Dermis microvascular lymphatic vessel endothelial cell (primary cell): ENCODE measurements at places on chromosomes 2 and 18.
A peak's percentile ranks its signal among the peaks of the same experiment; 100 is the strongest.

- DNase-seq: no peak
These were observed 22.7 kb upstream of the LPIN2 start for GRCh38 chr18:3035635-3036034.

DNA sequence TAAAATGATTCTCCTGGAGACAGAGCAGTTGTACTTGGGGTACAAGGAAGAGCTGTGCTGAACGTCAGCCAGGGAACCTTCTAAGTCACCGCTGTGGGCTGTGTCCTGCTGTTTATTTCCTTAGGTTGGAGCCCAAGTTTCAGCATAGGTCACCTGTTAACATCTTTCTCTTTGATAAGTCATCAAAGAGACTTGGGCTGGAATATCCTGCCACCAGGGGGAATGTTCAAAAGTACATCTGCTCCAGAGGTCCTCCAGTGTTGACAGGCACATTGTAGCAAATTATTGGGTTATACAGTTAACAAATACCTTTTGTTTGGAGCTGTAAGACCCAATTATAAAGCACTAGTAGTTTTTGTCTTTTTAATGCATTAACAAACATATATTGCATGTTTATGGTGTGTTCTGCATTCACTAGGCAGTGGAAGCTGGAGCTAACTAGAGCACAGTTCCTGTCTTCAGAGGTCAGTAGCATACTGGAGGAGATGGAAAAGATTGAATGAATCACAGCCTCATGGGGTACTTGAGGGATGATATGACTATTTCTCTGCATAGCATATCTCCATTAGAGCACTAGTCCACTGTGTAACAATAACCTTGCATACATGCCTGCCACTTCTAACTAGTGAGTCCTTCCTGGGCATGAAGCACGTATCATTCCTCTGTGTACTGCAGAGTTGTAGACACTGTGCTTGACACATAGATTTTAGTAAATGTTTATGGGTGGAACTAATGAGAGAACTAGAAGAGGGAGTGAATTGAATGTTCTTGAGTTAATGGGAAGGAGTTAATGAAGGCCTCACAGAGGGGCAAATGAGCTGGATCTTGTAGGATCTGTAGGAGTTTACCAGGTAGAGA is 182.1 kb downstream of the AGAP1 start:
- no peak for DNase-seq

GRCh38 chr2:105853354-105854088 is 108.8 kb downstream of the NCK2 start:
- no peak for DNase-seq

GRCh38 chr2:9385841-9386240 is 37.5 kb downstream of the ITGB1BP1 start:
- DNase-seq: no peak

DNA sequence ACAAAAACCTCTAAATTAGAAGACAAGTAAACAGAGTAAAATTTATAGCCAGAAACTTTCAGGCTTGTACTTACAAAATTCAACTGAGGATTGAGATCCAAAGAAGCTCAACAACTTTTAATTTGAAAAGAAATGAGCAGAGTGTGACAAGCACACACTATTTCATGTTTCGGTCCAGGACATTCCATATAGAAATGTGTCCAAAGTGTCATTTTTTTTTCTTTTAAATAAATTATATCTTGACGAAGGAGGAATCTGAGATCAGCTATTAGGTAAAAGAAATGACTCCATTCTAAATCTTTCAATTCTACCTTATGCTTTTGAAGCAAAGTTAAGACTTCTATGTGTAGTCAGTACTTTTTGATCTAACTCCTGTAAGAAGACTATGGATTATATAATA is 4.6 kb downstream of the FN1 start:
- no peak for DNase-seq

- DNase-seq: no peak
These were observed 26.3 kb downstream of the CAB39 start for GRCh38 chr2:230738924-230739323.

GRCh38 chr2:43714164-43714563 is 37.9 kb upstream of the C1GALT1C1L start:
- no peak for DNase-seq

GRCh38 chr2:15756011-15756550 is 164.4 kb downstream of the DDX1 start:
- DNase-seq: no peak

DNA sequence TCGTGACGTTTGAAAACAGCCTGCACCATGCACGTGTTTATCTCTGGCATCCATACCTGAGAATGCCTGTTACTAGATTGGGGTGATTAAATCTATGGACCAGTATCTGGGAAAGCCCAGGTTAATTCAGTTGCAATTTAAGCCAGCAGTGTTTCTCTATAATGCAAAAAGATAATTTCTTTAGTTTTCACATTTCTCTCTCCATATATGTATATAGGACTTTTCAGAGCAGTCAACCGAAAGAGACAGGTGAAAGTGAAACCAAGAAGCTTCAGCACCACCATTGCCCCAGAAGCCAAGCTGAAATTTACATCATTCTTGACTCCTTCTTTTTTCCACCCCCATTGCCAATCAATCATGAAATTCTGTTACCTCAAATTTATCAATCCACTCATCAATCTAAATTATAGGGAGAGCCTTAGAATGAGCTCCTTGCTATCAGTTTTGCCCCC is 2.7 kb upstream of the LRP2 start:
- no peak for DNase-seq

DNA sequence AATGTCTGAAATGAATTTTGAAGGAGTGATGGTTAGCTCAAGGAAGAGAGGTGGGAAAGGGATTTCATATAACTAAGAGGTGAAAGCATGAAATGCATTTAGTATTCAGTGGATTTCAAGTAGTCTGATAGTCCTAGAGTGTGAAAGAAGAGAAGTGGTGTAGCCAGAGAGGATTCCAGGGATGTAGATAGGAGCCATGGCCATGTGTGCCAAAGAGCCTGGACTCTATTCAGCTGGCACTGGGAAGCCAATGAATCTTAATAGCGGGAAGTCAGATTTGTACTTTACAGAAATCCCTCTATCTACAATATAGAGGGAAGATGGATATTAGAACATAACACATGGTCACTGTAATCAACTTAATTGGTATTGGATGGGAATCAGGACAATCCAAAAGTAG is 8.3 kb upstream of the BOLL start:
- DNase-seq: no peak

GRCh38 chr18:63970809-63971205 is 926 bp downstream of the SERPINB8 start:
- DNase-seq: no peak

DNA sequence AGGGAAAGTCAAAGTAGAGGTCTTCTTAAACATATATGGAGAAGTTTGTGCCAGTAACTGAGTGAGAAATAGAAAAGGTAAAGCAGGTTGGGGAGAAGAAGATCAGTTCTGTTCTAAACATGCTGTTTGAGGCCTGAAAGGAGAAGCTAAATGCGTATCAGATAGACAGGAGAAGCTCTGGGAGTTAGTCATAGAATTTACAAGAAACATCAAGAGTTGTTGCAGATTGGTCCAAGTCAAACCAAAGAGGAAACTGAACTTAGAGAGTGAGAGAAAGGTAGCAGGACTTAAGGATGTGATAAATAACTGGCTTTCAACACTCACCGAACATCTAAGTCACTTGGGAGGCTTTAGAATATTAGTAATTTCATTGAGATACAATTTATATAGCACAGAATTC is 29.2 kb upstream of the CERS6 start:
- DNase-seq: no peak

DNA sequence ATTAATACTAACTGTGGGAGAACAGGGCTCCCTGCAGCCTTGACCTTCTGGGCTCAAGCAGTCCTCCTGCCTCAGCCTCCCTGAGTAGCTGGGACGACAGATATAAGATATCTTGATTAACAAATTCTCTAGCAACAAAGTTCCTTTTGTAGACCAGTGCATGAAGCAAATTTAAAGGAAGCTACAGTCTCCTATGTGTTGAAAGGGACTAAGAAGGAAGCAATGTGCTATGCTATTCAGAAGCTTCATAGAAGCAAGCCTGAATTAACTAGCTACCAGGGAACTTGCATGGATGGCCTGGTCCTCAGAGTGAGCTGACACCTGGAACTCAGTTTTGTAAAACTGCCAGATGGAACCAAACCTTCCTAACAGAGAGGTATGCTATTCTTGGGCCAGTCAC is 33.2 kb downstream of the RAPH1 start:
- DNase-seq: no peak

DNA sequence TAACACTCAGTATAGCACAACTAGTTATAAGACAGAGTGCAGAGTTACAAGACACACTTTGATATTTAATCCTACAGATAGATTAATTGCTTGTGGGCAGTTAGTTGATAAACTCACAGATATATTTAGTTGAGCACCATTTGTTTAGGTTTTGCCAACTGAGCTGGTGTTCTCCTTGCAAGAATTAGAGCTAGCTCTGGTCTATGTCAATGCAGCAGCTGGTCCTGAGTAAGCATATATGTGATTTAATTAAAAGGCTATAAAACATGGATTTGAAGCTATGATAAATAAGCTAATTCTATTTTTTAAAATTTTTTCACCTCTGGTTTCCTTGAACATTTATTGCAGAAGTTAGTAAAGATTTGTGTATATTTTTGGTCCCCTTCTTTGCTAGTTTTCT is 35.6 kb downstream of the GPD2 start:
- no peak for DNase-seq

DNA sequence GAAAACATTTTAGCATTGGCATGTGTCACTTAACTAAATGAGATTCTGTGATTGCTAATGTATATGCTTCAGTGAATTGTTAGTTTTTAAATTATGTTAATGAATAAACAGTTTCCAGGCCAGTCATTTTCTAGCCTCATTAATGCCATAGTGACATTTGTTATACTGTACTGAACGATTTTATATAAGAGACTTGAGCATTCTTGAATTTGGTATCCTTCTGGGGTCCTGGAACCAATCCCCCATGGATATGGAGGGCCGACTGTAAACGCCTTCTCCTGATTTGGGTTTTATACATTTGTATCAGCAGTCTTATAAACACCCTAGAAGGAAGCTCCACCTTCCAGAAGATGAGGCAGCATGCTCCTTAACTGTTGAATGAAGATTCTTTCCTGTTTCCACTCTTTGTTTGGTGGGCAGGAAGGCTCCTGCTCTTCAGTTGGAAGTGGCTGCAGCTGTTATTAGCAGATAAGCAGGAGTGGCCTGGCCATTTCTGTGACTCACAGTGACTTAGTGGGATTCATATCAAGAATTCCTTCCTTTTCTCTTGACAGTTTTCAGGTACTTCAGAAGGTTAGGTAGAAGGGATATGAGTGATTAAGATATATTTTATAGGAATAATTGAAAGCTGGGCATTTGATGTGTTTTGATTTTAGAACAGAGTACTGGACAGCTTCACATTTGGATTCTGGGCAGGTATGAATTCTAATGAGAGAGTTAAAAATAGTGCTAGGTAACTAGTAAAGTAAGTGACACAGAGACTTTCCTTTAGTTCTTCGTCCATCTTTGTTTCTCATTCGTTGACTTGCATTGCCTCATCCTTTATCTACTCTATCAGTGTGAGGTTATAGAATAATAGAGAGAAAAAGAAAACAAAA is 124.9 kb downstream of the PLCL1 start:
- DNase-seq: peak; percentile 2

- DNase-seq: no peak
These were observed 8.0 kb downstream of the CHST10 start for GRCh38 chr2:100409461-100409860.

DNA sequence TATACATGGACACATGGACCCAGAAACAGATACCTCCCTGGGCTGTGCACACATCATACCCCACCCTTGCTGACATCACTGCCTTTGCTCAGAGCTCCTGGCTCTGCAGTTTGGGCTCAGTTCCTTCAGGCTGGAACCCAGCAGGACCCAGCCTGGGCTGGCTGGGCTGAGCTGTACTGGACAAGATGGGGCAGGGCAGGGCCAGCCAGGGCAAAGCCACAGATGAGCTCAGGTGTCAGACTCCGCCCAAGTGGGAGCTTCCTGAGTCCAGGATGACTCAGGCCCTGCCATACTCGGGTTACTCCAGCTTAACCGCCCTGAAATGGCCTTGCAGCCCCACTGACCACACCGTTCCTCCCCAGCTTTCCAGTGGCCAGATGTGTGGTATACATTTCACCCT is 284.9 kb downstream of the OSR1 start:
- no peak for DNase-seq

GRCh38 chr2:155145758-155146229 is 447.3 kb downstream of the KCNJ3 start:
- DNase-seq: no peak

GRCh38 chr18:24791751-24792545 is 331.5 kb downstream of the HRH4 start:
- no peak for DNase-seq

GRCh38 chr2:121304941-121305340 is 19.9 kb upstream of the TFCP2L1 start:
- DNase-seq: no peak

DNA sequence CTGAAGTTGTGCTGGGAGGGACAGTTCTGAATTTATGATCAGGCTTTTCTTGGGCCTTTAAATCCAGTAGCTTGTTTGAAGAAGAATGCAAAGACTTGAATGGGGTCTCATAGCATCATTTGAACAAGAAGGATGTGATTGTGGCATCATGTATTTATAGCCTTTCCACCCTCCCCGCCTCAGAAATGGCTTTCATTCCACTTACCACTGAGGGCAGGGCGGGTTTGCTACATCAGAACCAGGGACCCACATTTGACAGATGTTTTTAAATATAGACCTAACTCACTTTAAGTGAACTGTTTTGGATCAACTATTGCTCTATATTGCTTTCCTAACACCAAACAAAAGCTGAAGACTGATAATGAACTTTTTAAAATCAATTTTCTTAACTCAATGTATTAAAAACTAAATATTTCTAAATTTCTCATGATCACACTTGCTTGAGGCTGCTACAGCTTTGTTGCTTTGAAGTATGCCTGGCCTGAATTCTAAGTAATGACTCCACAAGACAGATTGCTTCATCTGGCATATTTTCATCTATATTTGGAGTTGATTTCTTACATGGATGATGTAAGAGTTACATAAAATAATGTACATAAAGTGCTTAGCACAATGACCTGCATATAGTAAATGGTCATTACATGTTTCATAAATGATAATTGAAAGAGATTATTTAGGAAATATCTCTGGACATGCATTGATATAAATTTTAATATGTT is 1552.9 kb upstream of the SLC39A10 start:
- DNase-seq: no peak

DNA sequence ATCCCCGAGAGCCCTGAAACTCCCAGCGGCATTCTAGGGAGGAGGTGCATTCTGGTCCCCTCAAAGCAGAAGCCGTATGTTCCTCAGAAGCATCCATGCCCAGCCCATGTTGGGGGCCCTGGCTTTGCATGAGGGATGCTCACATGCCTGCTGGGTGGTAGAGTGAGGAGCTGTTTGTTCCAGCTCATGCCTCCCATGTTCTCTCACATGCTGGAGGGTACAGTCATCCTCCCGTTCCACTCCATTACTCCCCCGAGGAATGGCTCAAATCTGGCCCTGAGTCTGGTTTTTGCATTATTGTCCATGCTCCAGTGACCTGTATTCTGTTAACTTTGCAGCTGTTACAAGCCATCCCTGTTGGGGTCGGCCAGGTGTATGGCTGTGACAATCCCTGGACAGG is 24.1 kb downstream of the SLC14A2 start:
- no peak for DNase-seq

GRCh38 chr2:86807468-86808275 is 17.0 kb upstream of the CD8A start:
- DNase-seq: peak; percentile 26

GRCh38 chr18:7637269-7637668 is 70.2 kb downstream of the PTPRM start:
- DNase-seq: no peak
